ENCODE measurements at places on chromosomes 6 and 20.

GRCh38 chr6:79650950-79651349 lies 19.8 kb downstream of the SH3BGRL2 start:
- no peak for DNase-seq

DNA sequence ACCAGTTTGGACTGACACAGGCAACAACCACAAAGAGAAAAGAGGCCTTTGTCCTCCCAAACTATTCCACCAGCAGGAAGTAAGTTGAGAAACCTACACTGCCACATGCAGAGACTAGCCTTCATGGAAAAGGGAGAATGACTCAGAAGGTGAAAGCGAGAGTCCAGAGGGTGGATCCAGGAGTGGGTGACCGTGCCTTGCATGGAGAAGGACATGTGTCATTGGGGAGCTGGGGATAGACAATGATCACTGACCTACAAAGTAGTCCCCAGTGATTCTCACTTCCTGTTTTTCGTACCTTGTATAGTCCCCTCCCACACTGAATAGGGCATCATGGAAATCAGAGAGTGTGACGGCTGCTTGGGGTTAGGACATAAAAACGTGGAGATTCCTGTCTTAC lies 91.9 kb downstream of the MYLK4 start:
- DNase-seq, result no peak

- DNase-seq, result no peak
Observed at GRCh38 chr20:20466341-20466879, 98.5 kb downstream of the INSM1 start.

GRCh38 chr20:10370091-10370887 lies 63.7 kb downstream of the MKKS start:
- DNase-seq, result no peak

DNA sequence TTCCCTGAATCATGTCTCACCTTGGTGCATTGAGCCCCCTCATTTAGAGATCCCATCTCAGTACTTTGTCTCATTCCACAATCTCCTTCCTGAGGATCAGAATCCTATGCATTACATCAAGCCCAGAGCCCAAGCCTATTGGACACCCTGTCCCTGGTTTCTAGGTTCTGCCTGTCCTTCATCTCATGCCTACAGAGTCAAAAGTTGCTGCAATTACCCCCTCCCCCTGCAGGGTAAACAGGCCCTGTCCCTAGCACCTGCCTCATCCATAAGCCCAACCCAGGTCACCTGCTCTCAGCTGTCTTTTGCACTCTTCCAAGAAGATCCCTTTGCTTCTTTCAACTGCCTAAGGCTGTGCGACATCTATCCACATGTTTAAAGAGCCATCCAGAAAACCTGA lies 93.9 kb downstream of the SPTLC3 start:
- DNase-seq, result no peak

DNA sequence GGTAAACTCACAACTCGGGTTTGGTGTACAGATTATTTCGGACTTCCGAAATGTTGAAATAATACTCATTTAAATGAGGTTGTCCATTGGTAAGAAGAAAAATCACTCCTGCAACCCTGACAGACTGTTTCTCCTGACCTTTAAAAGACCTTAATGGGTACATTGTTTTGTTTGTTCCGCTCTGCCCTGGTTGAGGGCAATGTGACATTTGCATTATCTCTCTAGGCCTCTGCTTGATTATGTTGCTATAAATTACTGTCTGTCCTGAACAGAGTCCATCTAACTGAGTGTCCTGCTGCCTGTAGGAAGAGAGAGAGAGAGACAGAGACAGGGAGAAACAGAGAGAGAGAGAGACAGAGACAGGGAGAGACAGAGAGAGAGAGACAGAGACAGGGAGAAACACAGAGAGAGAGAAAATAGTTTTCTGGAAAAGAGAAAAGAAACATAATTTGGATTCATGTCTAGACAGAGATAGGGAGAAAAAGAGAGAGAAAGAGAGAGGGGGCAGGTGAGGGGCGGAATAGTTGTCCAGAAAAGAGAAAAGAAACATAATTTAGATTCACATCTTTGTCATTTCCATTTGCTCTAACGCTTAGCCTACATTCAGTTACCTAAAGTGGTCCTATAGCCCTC lies 83.2 kb downstream of the SHLD1 start:
- no peak for DNase-seq

- DNase-seq, result no peak
Observed at GRCh38 chr20:62349556-62350097, 17.5 kb downstream of the LAMA5 start.

DNA sequence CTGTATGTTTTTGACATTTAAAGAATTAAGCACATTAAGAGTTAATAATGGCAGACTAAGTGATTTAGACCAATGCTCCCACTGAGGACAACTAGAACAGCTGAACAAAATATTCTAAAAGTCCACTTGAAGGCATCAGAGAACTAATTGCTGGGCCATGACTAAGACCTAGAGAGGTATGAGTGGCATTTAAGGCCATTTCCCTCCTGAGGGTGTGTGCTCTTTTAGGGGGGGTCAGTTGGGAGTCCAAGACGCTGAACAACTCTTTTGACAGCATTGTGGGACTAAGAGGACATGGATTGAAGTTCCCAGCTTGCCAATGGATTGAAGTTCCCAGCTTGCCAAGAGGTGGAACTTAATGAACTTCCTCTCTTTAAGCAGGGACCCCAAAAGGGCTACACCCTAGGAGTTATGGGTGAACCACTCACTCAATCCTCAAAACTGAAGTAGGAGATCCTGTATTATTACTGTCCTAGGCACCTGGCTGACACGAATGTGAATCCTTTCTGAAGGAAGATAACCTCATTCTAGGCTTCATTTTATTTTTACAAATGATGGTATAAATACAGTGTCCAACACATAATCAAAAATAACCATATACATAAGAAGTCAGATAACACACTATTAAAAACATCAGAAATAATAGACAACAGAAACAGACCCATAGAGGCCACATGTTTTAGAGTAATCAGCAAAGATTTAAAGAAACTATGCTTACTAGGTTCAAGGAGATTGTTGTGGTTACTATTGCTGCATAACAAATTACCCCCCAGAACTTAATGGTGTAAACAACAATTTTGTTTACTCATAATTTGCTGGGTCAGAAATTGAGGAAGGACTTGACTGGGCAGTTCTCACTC lies 175.1 kb downstream of the VEGFA start:
- DNase-seq, result no peak

GRCh38 chr6:20575125-20575524 lies 40.9 kb downstream of the CDKAL1 start:
- no peak for DNase-seq

GRCh38 chr6:111280445-111280955 lies 193.2 kb downstream of the SLC16A10 start:
- DNase-seq, result no peak

DNA sequence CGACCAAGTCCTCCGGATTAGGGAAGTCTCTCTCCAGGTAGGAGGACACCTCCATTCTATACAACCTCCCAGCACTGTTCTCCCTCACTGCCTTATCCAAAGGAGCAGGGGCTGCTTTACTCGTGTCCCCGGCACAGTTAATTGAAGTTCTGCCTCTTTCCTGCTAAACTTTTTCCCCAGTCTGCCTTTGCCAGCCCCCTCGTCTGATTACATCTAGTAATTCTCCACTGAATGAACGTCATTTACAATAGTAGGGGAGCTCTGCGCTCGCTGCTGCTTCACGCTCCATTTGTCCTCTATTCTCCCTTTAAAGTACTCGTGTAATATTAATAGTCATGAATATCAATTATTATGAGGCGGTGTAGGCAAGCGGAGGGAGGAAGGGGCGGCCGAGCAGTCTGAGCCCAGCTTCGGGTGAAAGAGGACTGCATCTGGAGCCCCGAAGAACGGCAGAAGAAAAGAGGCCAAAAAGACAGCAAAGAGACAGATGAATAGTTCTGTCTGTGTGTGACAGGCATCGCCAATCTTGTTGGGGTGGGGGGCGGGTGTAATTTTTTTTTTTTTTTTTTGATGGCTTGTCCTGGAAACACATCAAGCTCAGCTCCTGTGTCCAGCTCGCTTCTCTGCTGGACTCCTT lies 2.9 kb downstream of the TFAP2B start:
- DNase-seq, result no peak

- DNase-seq, result peak; percentile 40
Observed at GRCh38 chr6:14046476-14047068, 71.0 kb upstream of the CD83 start.

GRCh38 chr20:57025666-57026224 lies 240.7 kb downstream of the BMP7 start:
- no peak for DNase-seq

- DNase-seq, result no peak
Observed at GRCh38 chr6:162862462-162862861, 134.7 kb downstream of the PACRG start.

DNA sequence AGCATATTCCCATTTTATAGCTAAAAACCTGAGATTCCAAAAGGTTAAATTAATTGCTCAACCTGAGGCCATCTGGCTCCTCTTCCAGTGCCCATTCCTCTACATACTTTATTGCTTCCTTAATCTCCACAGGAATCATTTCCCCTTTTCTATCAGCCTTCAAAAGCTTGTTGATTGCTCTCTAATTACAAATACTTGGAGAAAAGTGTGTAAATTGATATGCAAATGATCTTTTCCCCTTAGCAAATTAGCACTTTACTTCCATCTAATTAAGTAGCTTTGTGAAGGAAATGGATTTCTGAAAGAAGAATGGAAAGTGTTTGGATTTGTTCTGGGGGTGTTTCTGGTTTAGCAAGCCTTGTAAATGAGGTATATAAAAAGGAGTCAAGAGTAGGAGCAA lies 323.3 kb downstream of the GRIK2 start:
- no peak for DNase-seq

- no peak for DNase-seq
Observed at GRCh38 chr20:58788896-58789544, 61.7 kb downstream of the GNAS-AS1 start.

DNA sequence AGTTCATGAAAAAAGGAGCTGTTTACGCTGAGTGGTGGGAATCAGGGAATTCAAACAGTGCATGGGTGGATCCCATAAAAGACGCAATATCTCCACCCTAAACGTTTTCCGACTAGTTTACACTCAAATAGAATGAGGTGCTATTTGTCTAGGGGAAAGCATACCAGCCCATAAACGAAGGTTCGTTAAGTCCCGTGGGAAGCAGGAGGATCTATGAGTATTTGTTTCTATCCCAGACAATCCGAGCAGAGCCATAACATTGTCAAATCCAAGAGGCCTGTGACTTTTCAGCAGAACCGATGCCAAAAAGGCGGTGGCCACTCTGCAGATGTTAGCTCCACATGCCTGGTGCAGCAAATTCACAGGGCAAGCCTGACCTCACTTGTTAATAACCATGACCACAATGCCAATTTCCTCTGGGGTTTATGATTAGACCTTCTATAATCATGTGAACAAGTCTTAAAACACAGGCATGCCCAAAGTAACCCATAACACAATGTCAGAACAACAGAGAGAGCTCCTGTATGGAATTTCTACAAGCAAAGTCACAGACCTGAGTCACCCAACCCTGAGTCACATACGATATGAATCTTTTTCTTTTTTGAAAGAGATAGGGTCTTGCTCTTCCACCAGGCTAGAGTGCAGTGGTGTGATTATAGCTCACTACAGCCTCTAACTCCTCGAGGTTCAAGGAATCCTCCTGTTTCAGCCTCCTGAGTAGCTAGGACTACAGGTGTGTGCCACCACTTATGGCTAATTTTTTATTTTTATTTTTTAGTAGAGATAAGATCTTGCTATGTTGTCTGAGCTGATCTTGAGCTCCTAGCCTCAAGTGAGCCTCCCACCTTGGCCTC lies 123.3 kb downstream of the KIF13A start:
- DNase-seq, result no peak

- no peak for DNase-seq
Observed at GRCh38 chr20:11791835-11792567, 125.7 kb upstream of the BTBD3 start.

- DNase-seq, result no peak
Observed at GRCh38 chr6:126880964-126881363, 237.5 kb upstream of the RSPO3 start.

GRCh38 chr6:167467793-167468431 lies 143.0 kb downstream of the TTLL2 start:
- no peak for DNase-seq

DNA sequence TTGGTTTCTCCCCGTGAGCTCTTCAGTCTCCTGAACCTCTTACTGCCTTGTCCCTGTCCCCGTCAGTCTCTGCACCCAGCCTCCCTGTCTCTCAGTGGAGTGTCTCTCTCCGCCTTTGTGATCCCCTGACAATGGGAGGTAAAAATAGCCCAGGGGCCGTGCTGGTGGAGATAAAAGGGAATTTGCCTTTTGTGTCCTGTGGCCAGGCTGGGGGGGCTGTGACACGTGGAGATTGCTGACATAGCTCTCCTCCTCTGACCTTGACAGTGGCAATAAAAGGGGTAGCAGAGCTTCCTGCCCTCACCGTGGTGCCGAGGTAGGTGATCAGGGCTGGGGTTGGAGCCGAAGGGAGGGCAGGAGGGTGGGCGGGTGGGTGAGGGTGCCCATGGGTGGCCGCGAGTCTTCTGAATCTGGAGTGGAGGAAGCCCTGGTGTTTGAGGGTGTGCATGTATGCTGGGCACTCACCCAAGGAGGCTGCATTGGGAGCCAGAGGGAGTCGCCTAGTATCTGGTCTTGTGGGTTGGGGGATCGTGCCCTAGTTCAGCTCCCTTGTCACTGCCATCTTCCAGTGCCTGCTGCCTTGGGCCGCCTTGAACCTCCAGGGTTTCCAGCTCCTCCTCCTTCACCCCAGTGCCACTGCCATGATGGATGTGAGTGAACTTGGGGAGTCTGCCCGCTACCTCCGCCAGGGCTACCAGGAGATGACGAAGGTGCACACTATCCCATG lies 21.9 kb downstream of the MYH7B start:
- DNase-seq, result no peak

DNA sequence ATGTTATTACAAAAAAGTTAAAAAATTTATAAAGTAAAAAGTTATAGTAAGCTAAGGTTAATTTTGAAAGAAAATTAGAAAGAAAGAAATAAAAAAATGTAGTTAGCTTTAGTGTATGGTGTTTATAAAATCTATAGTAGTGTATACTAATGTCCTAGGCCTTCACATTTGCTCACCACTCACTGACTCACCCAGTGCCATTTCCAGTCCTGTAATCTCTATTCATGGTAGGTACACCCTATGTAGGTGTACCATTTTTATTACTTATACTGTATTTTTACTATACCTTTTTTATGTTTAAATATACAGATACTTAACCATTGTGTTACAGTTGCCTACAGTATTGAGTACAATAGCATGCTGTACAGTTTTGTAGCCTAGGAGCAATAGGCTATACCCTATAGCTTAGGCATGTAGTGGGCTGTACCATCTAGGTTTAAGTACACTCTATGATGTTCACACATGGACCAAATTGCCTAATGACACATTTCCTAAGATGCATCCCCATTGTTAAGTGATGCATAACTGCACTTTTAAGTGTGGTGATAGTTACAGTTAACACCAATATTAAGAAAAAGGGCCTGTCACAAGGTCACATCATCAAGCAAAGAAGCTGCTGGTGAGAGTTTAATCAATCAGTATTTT lies 8.0 kb downstream of the CD2AP start:
- DNase-seq, result no peak

- no peak for DNase-seq
Observed at GRCh38 chr20:51914758-51915157, 112.4 kb upstream of the SALL4 start.

DNA sequence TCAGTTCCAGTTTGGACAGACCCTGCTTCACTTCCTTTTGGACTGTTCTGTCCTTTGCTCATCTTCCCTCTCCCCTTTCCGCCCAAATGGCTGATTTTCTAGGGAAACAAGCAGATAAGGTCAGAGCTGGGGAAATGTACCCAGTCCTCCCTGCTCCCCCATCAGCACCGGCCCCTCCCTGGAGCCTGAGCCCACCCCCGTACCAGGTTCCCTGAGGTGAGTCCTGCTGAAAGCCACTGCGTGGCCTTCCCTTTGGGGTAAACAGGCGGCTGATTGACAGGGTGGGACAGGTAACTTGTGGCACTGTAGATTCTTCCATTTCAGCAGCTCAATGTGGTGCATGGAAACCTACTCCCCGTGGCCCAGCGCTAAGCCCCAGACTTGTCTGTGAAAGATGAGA lies 70.5 kb downstream of the NPEPL1 start:
- DNase-seq, result no peak

Data from activated gamma-delta T cell treated with Interleukin-2 at 50 U/mL for 16 hours (primary cell).